Activated CD4-positive, CD25-positive, alpha-beta regulatory T cell (primary cell): ENCODE measurements at places on chromosomes 5 and 9.

DNA sequence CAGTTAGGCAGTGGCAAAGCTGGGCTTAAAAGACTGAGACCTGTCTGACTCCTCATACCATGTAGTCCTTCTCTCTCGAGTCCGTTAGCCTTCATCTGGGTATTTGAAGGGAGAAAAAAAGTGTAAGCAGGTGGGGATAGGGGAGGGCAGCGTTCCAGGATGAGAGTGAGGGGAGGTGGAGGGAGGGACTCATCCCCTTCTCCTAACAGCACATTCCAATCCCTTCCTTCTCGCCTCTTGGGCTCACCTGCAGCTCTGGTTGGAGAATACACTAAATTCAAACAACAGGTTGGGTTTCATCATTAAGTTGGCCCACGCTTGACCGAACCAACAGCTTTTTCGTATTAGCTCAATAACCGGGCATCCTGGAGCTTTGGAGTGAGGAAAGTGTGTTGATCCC lies 3.6 kb downstream of the NEURL1B start:
- DNase-seq: no peak

GRCh38 chr5:10588109-10588775 lies 24.4 kb downstream of the ANKRD33B start:
- no peak for DNase-seq

DNA sequence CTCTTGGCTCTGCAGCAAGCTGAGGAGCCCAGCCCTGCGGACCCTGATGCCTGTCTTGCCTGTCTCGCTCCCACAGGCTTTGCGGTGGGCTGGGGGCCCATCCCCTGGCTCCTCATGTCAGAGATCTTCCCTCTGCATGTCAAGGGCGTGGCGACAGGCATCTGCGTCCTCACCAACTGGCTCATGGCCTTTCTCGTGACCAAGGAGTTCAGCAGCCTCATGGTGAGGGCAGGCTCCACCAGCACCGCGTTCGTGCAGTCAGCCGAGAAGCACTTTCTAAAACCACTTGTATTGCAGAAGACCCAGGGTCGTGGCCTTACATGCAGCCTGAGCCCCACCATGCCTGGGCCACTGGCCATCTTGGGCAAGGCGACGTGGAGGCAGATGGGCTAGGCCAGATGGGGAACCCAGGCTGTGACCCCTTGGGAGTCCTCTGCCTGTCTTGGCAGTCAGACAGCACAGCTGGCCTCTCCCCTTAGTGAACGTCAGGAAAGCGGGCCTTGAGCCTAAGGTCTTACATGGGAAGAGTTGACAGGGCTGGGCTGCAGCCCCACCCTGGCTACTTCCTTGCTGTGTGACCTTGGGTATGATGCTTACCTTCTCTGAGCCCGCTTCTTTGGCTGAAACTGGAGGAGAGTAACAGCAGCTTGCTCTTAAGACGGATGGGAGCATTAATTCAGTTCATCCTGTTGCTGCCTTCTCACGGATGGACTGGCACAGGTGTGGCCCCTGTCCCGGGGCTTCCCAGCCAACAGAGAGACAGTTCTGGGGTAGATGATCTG lies 8.6 kb downstream of the SLC2A8 start:
- DNase-seq: no peak

DNA sequence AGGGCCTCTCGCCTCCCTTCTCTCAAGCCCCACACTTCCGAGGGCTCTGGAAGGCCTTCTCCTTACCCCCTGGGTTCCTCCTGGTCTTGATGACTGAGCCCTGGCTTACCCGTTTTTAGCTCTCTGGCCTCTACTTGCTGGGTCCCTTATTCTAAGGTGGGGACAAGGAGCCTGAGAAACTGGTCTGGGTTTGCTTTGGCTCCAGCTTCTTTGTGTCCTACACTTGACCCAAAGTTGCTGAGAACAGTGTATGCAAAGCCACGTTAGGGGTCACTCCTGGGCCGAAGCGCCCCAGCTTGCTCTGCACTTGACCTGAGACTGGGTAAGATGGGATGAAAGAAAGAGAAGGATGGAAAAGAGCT lies 788 bp downstream of the ZNF346 start:
- no peak for DNase-seq

DNA sequence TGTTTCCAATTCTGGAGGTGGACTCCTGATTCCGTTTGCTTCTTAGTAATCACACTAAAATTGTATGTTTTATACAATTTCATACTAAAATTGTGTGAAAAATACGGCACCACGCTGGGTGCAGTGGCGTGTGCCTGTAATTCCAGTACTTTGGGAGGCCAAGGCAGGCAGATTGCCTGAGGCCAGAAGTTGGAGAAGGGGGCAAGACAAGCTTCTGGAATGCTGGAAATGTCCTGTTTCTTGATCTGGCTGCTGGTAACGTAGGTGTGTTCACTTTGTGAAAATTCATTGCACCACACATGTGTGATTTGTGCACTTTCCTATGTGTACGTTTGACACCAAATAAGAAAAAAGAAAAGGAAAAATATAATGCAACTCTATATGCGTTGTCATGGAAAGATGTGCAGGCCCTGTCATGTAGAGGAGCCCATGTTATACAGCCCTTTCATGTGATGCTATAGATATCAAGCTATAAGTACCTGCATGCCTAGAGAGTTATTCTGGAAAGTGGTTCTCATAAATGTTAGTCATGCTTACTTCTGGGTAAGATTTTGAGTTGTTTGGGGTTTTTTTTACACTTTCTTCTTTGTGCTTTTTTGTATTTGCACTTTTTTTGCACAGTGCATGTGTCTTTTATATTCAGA lies 119.9 kb downstream of the TMEM174 start:
- no peak for DNase-seq

GRCh38 chr9:33256236-33256635 lies 8.3 kb downstream of the BAG1 start:
- no peak for DNase-seq

- DNase-seq: no peak
These were observed 65.1 kb upstream of the CACNA1B start for GRCh38 chr9:137812356-137813023.

DNA sequence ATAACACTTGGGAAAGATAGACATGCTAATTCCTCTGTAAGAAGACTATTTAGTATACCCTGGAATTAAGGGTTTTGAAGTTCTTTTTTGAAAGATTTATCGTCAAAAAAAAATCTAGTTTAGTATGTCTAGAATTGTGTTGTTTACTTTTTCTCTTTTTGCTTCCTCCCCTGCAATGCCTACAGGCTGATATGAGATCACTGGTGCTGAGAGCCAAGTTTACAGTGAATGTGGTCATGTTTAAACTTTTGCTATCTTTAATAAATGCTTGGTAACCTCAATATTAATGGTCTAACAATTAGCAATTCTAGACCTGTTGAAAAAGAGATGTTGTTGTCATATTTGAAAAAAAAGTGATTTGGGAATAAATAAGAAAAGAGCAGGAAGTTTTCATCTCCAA lies 86.1 kb downstream of the CWC27 start:
- no peak for DNase-seq

GRCh38 chr5:58458141-58458742 lies 1.6 kb downstream of the PLK2 start:
- no peak for DNase-seq

DNA sequence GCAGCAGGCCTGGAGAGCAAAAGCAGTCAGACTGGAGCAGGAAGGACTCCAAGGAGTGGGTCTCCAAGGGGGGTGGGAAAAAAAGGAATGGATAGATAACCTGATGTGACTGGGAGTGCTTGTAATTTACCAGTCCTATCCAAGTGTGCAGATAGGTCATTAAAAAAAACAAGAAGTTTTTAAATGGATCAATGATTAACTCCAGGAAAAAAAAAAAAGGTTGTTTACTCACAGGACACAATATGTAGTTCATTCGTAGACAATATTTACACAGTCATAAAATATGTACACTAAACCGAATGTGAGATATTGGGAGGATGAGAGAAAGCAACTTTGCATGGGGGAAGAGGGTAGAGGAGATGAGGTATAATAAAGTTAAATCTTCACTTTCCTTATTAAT lies 20.4 kb downstream of the ZBTB5 start:
- no peak for DNase-seq

DNA sequence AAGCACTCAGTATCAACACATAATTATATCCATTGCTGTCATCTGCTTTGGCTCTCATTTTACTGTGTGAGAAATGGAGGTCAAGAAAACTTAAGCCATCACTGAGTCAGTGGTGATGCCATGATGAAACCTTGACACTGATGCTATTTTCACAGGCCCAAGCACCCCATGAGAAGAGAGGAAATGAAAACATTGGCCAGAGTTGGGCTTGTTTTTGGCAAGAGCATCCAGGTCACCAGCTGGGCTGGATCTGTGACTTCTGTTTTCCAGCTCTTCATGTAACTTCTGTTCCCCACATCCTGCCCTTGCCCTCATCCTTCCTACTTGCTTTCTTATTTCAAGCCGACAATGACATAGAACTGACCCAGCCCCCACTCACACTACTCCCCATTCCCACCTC lies 10.0 kb downstream of the LCP2 start:
- no peak for DNase-seq

- no peak for DNase-seq
These were observed 70.1 kb upstream of the SMIM23 start for GRCh38 chr5:171715551-171715950.

DNA sequence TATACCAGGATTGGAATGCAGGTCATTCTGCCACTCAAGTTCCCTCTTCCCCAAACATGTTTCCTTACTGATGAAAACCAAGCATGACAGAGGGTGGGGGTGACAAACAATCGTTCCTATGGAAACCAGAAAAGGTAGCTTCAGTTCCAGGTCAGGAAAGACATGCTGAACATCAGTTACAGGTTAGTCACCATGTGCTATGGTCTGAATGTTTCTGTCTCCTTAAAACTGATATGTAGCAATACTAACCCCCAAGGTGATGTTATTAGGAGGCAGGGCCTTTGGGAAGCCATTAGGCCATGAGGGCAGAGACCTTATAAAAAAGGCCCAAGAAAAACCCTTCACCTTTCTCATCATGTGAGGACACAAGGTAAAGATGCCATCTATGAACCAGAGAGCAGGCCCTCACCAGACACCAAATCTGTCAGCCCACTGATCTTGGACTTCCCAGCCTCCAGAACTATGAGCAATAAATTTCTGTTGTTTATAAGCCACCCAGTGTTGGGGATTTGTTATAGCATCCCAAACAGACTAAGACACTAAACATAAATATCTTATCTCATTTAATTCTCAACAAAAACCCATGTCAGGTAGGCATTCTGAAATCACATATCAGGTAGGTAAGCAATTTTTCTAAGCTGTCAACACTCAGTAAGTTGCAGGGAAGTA lies 15.7 kb upstream of the SH3RF2 start:
- DNase-seq: no peak

DNA sequence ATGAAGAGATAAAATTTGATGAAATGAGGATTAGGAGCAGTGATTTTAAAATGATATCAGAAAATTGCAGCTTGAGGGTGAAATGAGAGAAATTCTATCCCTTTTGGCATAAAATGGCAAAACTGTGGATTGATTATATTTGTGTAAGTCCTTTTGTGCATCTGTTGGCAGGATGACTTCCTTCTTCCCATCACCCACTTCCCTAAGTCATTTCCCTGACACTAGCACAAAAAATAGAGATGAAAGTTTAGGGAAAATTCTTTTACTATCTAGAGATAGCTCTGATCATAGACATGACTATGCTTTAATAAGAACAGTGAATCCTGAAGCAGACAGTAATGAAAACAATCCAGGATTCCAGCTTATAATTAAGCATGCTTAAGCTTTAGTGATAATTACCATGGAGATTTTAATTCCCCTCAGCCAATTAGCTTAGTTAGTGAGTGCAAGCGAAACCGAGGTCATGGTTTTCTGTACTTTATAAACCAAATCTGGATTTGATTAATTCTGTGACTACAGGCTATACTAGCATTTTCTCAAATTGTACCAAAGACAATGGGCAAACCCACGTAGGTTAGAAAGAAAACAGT lies 163.6 kb upstream of the TARS1 start:
- DNase-seq: no peak

DNA sequence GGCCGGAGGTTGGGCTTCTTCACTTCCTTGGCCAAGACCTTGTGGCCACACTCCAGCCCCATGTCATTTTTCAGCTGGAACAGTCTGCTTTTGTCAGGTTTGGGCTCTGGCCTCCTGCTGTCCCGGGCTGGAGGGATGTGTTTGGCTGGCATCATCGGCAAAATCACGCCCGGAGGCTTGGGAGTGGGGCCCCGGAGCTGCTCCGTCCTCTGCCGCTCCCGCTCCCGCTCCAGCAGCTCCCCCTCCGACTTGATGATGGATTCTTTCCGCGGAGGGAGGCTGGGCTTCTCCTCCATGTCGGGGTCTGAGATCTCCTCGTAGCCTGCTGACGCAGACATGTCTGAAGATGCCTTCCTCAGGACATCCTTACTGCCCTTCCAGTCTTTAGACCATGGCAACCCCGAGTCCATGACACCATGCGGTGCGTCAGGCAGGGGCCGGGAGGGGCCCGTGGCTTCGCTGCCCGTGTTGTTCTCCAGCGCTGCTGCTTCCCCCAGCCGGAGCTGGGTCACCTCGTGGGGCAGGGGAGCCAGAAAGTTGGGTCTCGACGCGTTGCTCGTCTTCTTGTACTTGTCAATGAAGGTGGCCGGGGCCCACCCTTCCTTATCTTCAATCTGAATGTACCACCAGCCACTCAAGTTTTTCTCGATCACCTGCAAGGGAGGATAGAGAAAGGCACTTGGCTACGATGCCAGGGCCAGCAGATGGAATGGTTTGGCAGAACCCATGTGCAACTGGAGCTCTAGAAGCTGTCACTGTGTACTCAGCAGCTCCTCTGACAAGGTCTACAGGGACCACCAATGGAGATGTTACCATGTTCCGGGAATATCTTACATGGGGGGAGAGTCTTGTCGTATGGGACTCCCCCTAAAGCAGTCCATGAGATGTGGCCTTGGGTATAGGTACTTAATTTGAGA lies 56.0 kb upstream of the UBTD2 start:
- no peak for DNase-seq

DNA sequence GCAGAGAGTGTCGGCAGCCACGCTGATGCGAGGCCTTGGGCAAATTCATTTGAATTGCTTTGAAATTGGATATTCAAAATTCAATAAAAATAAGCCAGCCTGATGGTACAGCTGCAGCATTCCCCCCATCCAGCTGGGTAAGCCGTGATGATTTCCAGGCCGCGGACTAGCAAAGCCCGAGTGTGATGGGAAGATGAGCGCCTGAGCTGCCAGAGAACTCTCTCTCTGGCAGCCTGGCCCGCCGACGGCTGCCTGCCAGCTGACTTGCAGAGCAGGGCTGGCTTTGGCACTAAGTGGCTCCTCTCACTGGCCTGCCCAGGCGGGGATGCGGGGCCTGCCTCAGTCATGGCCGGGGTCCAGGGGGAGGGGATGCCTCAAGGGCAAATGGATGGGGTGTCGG lies 268.3 kb upstream of the WWC1 start:
- DNase-seq: no peak

- peak; percentile 9 for DNase-seq
These were observed 10.8 kb upstream of the IFNA2 start for GRCh38 chr9:21395778-21396717.

DNA sequence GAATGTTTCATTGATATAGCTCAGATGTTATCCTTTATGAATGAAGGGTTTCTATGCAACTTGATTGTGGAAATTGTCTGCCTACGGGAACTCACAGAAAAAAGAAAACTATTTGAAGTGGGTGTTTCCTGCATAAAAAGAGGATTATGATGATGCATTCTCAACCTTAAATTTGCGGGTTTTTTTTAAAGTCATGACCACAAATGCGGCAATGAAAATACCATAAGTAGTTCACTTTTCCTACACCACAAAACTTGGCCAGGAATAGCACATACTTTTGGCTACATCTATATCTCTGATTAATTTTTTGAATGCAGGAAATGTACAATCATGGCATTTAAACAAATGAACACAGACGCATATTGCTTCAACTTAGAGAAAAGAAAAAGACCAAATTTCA lies 754.7 kb downstream of the DTWD2 start:
- no peak for DNase-seq
